ENCODE measurements at places on chromosomes 6 and 20.

GRCh38 chr20:63963784-63964301 lies 5.9 kb downstream of the ZNF512B start:
- DNase-seq, result no peak

- no peak for DNase-seq
Measured at GRCh38 chr6:37648465-37649330, 49.0 kb downstream of the MDGA1 start.

- no peak for DNase-seq
Measured at GRCh38 chr6:4858194-4859015, 82.2 kb downstream of the CDYL start.

- DNase-seq, result no peak
Measured at GRCh38 chr6:43742285-43742684, 27.7 kb upstream of the VEGFA start.

DNA sequence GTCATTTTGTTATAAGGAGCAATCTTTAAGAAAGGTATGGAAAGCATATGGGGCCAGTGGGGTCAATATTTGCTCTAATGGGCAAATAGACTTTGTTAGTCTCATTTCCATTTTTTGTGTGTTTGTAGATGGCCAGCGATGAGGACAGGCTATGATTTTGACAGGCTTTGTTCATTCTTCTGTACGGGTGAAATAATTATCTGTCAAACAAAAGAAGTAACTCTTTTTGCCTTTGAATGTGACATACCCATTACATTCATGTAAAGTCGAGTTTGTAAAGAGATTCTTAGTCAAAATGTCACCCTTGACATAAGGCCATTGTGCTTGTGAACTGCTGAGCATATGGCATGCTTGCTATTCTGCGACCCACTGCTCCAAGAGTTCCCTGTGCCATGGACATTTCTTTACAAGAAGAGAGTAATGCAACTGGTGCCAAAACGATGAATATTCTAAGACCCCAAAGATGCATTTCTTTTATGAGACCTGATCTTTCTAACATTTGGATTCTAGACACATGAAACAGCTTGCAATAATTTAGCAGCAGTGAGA lies 38.2 kb upstream of the JAG1 start:
- DNase-seq, result no peak

DNA sequence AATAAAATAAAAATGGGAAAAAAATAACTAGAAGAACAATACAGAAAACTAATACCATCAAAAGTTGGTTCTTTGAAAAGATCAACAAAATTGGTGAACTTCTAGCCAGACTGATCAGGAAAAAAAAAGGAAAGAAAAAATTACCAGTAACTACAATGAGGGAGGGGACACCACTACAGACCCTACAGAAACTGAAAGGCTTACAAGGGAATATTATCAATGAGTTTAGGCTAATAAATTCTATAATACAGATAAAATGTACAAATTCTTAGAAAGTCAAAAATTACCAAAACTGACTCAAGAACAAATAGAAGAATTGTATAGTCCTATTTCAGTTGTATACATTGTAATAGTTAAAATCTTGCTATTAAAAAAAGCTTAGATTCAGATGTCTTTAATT lies 141.8 kb downstream of the COL19A1 start:
- no peak for DNase-seq

- DNase-seq, result no peak
Measured at GRCh38 chr6:168345896-168346754, 26.5 kb upstream of the DACT2 start.

DNA sequence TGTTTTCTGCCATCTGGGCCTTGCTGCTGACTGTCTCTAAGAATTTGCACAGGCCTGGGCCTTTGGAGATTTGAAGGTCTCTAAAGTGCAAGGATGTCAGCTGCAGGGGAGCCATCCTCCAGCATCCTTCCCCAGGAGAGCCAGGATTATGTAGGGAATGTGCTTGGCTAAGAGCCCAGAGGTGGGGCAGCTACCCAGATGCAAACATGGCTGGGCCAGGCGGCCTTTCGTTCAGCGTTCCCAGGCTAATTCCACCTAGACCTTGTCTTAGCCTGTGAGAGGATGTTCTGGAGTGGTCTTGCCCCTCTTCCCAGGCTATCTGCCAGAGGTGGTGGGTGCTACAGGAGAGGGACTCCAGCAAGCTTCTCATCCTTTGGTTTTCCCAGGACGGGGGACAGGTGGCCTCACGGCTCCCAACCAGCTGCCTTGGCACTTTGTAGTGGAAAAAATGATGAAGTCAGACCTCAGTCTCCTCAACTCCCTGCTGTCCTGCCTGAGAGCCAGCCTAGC lies 7.7 kb upstream of the PTGIS start:
- DNase-seq, result no peak

DNA sequence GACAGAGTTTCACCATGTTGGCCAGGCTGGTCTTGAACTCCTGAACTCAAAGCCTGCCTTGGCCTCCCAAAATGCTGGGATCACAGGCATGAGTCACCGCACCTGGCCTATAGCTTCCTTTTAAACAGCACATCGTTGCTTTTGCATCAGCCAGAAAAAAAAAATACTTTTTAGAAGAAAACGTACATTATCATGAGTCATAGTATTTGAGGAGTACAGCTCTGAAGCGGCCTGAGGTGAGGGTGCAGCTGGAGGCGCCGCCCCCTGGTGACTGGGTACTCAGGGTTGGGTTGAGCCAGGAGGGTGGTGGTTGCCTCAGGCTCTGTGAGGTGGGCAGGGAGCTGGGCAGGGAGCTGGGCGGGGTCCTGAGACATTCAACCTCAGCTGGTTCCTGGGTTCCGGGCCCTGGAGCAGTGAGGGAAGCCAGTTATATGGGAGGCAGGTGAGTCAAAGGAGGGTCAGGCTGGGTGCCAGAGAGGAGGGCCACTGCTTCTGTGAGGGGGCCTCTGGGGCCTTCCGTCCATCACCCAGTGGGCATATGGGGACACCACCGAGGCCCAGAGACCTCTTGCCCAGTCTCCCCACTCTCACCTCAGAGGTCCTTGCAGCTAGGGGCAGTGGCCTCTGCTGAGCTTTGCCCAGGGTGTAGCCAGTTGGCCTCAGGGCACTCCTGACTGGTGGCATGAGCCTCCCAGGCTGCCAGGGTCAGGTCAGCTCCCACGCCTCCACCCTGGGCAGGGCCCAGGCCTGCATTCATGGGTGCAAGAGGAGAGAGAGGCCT lies 11.7 kb upstream of the ID1 start:
- no peak for DNase-seq

DNA sequence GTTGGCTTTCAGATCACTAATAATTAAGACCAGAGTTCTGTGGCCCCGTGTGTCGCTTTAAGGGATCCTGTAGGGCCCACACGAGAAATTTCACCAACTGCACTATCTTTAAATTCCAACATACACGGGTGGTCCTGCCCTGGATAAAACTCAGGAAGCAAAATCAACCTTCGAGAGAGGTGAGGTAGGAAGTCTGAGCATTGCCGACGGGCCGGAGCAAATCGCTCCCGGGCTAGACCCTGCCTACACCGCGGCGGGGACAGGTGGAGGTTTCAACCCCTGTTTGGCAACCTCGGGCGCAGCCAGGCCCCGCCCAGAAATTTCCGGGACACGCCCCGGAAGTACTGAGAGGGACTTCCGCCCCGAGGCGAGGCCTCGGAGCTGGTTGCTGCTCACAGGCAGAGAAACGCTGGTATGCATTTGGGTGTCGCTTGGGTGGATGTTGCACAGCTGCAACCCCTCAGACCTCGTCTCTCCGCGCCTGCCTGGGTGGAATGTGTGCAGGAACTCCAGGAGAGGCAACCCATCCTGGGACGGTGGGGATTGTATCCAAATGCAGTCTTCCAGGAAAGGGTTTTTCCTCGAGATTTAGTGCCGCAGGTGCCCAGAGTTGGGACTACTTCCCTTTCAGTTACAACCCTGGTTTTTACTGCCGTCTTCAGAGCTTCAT lies 19.9 kb downstream of the ZKSCAN8 start:
- DNase-seq, result no peak

DNA sequence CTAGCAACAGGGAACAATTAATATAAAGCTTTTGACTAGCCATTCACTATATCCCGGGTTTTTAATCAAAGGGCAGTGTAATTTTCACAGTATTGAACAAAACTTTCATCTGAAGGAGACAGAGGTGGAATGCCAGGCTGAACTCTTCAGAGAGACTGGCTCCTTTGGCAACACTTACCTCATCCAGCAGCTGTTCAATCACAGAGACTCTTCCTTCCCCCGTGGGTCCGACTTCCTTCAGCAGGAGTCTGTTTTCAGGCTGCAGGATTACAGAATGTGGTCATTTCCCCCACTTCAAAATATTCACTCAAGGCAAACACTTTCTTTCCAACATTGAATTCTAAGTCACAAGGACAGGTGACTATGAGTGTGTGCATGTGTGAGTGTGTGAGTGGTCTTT lies 76.6 kb downstream of the DZANK1 start:
- DNase-seq, result no peak

DNA sequence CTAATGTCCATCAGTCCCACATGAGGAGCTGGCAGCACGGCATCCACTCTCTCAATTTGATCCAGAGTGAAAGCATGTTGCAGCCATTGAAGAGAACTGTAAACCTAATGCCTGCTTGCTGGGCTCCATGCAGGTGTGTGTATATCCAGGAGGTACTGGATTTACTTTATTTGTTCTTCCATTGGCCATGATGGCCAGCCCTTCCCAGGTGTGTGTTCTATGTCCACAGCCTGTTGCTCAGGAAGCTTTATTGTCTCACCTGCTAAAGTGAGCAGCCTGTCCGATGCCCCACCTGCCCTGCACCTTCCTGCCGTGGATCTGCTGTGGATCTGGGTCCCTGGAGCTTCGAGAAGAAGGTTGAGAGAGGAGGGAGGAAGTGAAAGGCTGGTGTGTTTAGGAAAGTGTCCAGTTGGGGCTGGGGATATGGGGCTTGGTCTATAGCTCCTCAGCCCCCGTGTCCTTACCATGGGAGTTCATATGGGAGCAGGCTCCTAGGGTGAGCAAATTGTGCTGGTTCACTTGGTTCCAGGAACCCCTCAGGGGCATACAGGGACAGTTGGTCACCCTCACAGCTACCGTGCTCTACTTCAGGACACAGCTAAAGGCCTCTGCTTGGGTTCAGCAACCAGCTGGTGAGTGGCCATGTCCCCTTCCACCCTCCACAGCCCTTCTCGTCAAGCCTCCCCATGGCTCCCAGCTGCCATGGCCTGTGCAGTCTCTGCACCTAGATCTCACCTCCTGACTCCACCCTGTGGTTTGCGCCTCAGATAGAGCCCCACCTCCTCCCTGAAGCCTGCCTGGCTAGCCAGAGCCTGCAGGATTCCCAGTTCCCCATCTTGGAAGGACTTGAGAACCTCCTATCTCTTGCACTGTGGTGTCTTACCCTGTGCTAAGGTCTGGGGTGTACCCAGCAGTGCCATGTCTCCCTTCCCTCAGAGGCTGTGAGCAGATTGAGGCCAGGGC lies 12.7 kb downstream of the TREML2 start:
- no peak for DNase-seq

DNA sequence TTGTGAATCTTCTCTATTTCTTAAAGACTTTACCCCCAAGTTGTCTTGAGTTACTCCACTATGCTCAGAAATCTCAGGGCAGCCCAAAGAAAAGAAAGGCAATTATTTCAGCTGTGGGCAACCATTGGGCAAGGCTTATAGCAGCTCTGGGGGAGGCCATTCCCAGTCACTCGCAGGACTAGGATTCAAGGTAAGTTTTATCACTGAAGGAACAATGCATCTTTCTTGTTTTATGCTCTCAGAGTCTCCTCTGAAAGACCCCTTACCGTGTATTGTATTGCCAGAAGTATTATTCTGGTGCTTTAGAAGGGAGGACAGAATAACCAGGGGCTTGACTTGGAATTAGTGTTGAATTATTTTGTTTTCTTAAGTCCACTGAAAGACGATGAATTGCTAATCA lies 586.3 kb upstream of the MAP3K7 start:
- no peak for DNase-seq

- no peak for DNase-seq
Measured at GRCh38 chr6:169170583-169170955, 83.1 kb downstream of the THBS2 start.

GRCh38 chr20:3276680-3277015 lies 37.7 kb upstream of the SLC4A11 start:
- DNase-seq, result no peak

DNA sequence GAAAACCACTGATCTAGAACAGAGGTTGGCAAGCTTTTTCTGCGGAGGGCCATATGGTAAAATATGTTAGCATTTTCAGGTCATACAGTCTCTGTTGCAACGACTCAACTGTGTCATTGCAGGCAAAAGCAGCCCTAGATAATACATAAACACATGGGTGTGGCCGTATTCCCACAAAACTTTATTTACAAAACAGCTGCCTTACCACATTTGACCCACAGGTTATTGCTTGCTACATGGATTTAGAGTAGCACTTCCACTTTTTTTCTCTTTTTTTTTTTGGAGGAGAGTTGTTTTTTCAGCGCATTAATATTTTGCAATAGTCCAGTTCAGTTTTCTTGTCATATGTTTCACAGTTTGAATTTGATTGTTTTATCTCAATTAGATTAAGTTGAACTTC lies 2.5 kb upstream of the IGF2R start:
- DNase-seq, result no peak

DNA sequence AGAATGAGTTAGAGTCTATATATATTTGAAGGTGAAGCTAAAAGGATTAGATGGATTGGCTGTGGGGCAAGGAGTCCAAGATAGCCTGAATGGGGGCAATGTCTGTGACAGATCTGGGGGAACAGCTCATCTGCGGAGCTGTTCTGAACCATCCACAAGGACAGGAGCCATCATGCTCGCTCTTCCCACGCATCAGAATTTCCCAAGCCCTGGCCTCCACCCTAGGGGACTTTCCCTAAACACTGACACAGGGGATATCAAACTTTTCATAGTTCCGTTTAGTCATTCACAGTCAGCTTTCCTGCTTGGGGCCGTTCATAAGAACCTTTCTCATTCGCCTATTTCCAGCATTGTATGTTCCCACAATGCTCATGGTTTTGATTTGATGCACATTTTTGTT lies 37.6 kb upstream of the CCN6 start:
- DNase-seq, result no peak

- no peak for DNase-seq
Measured at GRCh38 chr6:112439010-112439409, 91.9 kb downstream of the RFPL4B start.

- DNase-seq, result no peak
Measured at GRCh38 chr6:150065083-150065482, 3.8 kb downstream of the ULBP3 start.

DNA sequence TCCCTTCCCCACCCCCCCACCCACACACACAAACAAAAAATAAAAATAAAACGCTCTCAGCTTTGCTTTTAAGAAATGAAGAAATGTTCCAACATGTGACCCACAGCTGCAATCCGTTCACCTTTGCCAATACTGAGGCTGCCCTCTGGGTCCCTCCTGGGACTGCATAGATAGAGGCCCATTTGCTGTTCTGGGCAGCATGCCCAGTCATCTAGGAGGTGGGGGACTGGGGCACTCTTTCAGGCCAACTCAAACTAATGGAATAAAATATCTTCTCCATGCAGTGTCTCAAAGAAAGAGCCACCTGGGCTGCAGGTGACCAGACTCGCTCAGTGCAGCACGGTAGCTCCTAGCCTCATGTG lies 79.9 kb downstream of the SLC22A3 start:
- DNase-seq, result no peak

GRCh38 chr6:110741517-110741916 lies 73.8 kb downstream of the CDK19 start:
- DNase-seq, result no peak
